ENCODE measurements at places on chromosomes 12 and 14.

GRCh38 chr12:68805592-68806120 is 2.3 kb upstream of the MDM2 start:
- DNase-seq = no peak

DNA sequence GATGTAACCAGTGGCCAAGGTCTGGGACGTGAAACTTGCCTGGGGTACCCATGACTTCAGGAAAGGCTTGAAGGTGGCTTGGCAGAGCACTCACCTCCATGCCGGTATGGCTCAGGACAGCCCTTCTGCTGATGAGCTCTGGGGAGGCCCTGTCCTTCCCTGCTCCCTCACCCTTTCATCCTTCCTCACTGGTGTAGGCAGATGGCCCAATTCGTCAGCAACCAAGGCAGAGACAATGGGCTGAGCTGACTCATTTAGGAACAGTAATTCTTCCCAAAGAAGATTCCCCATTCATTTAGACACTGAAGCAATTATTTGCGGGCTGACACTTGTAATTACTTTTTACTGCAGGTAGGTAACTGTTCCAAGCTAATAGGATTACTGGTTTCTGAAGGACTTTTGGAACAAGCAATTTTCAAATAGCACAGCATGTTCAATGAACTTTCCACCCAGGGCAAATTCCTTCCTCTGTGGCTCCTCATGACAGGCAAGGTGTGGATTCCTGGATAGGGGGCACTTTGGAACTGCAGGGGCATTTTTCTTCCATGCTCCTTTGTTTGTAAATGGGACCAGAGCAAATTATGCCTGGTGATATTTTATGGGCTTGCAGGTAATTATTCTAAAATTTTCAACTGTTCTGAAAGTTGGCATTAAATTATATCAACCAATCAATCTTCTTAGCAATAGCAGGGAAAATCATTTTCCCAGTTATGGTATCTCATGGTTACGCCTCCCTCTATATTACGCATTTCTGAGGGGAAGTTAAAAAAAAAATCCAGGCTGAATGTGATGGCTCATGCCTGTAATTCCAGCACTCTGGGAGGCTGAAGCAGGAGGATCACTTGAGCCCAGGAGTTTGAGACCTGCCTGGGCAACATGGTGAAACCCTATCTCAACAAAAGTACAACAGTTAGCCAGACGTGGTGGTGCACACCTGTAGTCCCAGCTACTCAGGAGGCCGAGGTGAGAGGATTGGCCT is 24.1 kb upstream of the NRDE2 start:
- DNase-seq = no peak

DNA sequence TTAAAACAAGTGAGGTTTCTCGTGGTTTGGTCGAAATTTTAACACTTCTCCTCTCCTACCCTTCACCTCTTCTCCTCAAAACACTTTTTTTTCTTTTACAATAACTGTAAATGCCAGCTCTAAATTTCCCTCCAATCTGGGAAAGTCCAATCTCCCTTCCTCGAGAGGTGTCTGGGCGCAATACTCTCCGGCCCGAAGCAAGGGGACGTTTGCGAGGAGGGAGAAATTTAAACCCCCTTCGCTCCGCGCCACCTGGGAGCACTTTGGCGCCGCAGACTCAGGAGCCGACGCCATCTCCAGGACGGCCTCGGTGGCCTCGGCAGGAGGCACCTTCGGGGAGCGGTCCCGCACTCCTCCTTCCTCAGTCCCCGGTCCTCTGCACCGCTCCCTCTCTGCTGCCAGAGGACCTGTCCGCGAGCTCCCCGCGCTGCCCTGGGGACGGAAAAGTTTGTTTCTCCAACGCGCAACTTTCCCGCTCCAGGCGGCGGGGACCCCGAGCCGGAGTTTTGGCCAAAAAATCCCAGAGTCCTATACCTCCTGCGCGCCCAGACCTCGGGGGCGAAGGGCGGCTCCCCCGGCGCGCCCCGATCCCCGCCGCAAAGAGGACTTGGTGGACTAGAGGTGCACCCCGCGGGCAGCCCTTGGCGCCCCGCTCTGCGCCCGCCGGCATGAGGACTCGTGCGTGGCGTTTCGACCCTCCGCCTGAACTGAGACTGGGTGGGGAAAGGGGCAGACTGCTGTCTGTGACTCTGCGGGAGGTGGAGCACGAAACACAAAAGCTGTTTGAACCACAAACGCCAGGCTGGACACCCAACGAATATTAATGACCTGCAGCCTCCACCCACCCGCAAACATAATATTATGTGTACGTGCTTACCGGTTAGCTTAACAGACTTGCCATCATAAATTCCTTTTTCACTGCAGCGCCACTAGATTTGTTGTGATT is 95.2 kb upstream of the HMGA2 start:
- no peak for DNase-seq

DNA sequence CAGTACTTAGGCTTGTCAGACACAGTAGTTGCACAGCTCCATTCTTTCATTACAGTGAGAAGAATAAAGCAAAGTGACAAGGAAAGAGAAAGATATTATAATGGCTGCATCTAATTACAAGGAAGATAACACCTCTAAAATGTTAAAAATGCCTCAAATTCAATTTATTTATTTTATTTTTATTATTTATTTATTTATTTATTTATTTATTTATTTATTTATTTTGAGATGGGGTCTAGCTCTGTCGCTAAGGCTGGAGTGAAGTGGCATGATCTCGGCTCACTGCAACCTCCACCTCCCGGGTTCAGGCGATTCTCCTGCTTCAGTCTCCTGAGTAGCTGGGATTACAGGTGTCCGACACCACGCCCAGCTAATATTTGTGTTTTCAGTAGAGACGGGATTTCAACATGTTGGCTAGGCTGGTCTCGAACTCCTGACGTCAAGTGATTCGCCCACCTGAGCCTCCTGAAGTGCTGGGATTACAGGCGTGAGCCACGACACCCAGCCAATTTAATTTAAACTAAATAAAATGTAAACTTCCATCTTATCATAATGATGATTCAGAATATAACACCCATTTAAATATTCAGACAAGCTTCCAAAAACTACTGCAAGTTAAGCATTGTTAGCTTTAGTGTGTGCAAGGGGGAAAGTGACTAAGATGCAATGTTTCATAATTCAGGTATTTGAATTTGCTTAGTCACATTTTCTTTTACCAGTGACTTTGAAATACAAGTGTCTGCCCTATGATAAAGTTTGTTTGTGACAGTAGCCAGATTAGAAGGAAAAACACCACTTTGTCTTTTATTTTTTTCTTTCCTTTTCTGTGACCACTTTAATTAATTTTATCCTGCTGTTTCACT is 2.4 kb upstream of the CFAP54 start:
- DNase-seq = no peak

- no peak for DNase-seq
These were observed 1.1 kb upstream of the CATSPERB start for GRCh38 chr14:91732859-91733477.

- DNase-seq = no peak
These were observed 44.2 kb downstream of the CCDC91 start for GRCh38 chr12:28234444-28234843.

GRCh38 chr12:15494329-15495046 is 172.2 kb downstream of the PTPRO start:
- DNase-seq = no peak

GRCh38 chr12:110201995-110202394 is 77.8 kb downstream of the IFT81 start:
- no peak for DNase-seq

- DNase-seq = no peak
These were observed 32.7 kb downstream of the ANAPC7 start for GRCh38 chr12:110370732-110371231.

GRCh38 chr12:117658226-117658625 is 296.8 kb upstream of the NOS1 start:
- no peak for DNase-seq

- no peak for DNase-seq
These were observed 187.0 kb downstream of the EPS8 start for GRCh38 chr12:15602051-15602672.

DNA sequence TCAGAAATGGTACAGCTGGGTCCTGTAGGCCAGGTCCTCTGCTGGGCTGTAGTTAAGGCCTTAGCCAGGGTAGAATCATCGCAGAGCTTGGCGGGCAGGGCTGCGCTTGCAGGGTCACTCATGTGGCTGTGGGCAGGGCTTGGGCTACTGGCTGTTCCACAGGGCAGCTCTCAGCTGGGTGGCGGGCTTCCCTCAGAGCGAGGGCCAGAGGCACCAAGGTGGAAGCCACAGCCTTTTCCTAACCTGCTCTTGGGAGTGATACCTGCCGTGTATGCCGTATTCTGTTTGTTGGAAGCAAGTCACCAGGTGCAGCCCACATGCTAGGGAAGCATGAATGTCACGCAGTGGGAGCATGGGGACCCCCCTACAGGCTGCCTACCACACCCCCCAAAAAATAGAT is 69.8 kb upstream of the RIN3 start:
- DNase-seq = no peak

DNA sequence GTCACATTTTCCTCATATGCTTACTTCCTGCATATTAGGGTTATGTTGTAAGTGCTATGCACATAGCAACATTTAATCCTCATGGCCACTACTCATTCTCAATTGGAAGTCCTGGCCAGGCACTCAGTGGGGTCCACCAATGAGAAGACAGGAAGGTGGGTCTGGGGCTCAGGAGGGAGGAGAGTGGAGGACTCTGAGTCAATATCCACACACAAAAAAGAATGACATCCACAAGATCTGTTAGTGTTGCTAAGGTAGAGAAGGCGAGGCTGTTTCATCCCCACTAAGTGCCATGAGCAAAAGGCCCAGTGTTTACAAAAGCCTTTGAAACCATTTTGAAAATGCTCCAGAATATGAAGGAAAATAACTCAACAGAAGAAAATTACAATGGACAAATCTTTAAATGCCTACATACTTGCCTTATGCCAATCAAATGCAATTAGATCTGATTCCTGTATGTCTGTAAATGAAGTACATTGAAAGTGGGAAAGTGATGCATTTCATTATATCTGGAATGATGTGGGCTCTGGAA is 53.9 kb downstream of the EID3 start:
- no peak for DNase-seq

DNA sequence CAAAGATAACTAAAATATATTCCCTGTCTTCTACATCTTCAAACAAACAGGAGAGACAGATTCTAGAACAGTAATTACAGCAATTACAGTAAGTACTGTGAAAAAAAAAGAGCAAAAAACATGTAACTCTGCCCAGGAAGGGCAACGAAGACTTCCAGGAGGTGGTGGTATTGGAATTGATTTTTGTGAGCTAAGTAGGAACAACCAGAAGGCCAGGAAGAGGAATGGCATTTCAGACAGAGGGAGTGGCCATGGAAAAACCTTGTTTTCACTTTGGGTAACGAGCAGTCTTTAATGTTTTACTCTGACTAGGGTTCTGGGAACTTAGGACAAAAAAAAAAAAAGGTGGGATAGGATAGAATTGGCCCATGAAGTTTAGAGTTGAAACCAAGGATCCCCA is 196.3 kb upstream of the PLEKHG7 start:
- DNase-seq = no peak

DNA sequence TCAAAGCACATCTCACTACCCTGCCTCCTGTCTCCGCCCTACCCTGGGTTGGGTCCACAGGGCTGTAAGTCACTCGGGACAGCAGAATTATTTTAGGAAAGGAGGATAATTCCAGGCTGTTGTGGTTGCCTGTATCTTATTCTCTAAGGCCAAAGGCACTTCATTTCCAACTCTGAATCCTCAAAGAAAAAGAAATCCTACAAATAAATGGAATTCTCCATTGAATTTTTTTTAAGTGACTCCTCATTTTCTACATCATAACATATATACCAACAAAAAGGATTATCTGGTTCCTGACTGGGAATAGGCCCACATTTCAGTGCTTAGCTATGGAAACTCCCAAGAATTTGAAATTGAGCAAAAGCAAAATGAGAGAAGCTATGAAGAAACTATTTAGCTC is 186.4 kb downstream of the ITPR2 start:
- DNase-seq = no peak

- no peak for DNase-seq
These were observed 31.6 kb downstream of the LIMA1 start for GRCh38 chr12:50251619-50252252.

DNA sequence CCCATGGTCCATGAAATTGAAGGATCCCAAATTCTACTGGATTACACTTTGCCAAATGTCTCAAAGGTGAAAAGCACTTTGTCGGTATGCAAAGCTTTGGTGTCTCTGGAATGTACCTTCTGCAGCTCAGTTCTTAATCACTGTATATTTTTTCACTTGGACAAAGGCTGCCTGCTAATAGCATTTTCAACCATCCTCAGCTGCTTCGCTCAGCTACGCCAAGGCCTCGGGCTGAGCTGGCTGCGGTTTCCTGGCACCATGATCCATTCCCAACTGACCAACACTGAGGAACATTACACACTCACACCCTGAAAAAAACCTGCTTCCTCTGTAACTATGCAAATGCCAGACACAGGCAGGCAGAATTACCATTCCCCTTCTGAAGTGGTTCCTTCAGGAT is 335.2 kb downstream of the DPF3 start:
- no peak for DNase-seq

GRCh38 chr12:88753066-88753465 is 172.8 kb upstream of the KITLG start:
- DNase-seq = no peak

- peak; percentile 20 for DNase-seq
These were observed 8.1 kb downstream of the KRT18 start for GRCh38 chr12:52956987-52957386.

GRCh38 chr14:89384023-89384422 is 33.0 kb downstream of the FOXN3 start:
- DNase-seq = no peak

- no peak for DNase-seq
These were observed 14.1 kb downstream of the SELPLG start for GRCh38 chr12:108619369-108620160.

- no peak for DNase-seq
These were observed 341.0 kb upstream of the TMEM132C start for GRCh38 chr12:127925971-127926370.

DNA sequence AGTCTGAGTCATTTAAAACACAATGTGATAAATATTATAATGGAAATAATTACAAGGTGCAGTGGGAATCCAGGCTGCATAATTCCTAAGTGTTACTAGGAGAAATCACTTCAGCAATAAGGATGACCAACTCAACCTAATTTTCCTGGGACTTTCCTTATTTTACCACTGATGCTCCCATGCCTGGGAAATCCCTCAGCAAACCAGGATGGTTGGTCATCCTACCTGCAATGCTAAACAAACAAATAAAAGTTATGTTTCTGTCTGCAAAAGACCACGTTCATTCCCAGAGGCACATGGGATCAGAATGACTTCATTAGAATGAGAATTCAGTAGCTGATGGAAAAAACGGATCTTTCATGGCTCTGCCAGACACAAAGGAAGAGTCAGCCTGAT is 130.8 kb upstream of the RAP1B start:
- DNase-seq = no peak

Data from Jurkat, Clone E6-1 (cell line).